Activated CD4-positive, alpha-beta T cell treated with anti-CD3 and anti-CD28 coated beads, Interleukin-10, Interleukin-2, amounts not matched to agents 100 ng/mL and 50 ng/mL, durations not matched to agents 16 hours and 8 hours (primary cell): ENCODE measurements at places on chromosomes 5 and 9.

GRCh38 chr5:66362687-66363086 is 218.6 kb downstream of the SREK1 start:
- no peak for DNase-seq

- DNase-seq = no peak
Measured at GRCh38 chr9:86454701-86455615, 100.7 kb upstream of the TUT7 start.

GRCh38 chr9:100202806-100203205 is 103.8 kb downstream of the INVS start:
- DNase-seq = no peak

- no peak for DNase-seq
Measured at GRCh38 chr9:93303258-93303771, 119.4 kb downstream of the WNK2 start.

DNA sequence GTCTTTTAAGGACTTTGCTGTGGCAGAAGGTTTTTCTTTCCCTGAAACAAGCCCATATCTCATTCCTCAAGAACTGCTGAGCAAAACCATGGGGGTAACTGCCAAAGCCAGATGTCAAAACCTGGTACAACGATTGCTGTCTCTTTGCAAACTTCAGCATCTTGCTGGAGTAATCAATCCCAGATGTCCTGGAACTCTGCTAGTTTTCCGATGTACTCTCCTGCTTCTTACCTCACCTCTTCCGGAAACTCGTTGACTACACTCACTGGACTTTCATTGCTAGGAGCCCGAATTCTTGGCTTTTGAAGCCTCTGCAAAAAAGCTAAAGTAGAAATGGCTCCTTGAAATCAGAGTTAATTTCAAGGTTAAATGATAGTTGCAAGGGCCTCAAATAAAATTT is 23.3 kb downstream of the RAD1 start:
- DNase-seq = no peak

GRCh38 chr5:167339205-167339604 is 952.2 kb upstream of the WWC1 start:
- DNase-seq = no peak

DNA sequence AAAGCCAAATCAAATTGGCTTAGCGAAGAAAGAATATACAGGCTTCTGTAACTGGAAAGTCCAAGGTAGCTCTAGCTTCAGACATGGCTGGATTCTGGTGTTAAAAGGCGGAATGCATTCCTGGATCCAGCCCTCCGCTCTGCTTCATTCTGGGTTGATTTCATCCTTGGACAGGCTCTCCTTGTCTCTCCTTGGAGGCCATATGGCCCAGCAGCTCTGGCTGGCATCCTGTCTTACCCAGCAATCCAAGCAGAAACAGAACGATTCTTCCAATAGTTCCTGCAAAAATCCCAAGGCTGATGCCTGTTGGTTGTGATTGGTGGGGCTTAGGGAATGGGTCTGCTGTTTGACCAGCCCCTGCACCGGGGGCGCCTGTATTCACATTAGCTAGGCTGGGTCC is 37.0 kb upstream of the SAP30L start:
- no peak for DNase-seq

GRCh38 chr5:54985301-54986268 is at the start of gene ESM1:
Gene ESM1, minus strand, starts transcription at chr5:54985593. Its CDS starts 76 bp downstream, at chr5:54985517.
- DNase-seq = no peak

GRCh38 chr9:24382566-24382965 is 163.1 kb downstream of the IZUMO3 start:
- no peak for DNase-seq

DNA sequence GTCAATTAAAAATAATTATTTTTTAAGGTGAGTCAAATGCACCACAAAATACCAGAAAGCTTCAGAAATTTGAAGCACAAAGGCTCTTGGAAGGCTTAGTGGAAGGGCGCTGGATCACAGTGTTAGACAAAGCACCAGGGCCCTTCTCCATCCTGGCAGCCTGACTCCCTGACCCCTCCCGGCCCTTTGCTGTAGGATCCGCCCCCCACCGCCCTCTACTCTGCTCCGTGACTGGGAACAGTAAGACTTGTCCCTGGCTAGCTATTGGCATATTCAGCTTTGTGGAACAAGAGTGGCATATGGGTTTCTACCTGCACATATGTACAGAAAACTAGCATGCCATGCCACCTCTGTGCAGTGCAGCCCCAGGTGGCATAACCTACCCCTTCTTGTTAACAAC is 222.1 kb downstream of the SYK start:
- no peak for DNase-seq

GRCh38 chr5:6069496-6070185 is 308.7 kb downstream of the MED10 start:
- DNase-seq = no peak
